ENCODE measurements at places on chromosomes 5 and 9.

- DNase-seq = no peak
These were observed 8.8 kb upstream of the TMEM171 start for GRCh38 chr5:73111536-73111935.

DNA sequence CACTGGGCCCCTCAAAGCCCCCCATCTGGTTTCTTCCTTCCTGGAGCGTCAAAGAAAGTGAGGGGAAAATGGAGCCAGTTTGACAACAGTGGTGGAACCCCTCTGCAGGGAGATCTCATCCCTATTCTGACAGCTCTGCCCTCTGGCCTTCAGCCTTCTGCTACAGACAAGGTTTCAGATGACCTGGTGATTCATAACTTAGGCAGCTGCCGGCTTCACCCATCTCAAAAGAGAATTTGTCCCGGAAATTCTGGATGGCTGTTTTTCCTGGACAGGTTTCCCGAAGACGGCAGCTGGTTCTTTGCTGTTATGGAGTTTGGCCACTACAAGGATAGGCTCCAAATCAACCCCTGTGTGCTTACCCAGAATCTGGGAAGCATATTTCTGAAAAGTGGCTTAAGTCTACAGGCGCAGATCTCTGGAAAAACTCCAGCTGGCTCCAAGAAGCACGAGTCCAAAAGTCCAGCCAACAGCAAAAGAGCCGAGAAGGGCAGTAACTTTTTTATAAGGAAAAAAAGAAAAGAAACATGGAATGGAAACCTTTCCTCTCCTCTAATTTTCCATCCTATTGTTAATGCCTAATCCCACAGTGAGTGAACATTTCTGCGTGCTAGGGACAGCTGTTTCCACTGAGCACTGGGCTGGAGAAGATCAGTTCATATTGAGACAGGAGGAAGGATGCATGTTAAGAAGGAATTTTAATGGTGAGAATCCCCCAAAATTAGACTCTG, 54.5 kb downstream of the ZNF366 start:
- DNase-seq = no peak

GRCh38 chr5:122972877-122973276, 63.6 kb downstream of the PPIC start:
- no peak for DNase-seq

- DNase-seq = no peak
These were observed 13.5 kb upstream of the KIF27 start for GRCh38 chr9:83934569-83935275.

DNA sequence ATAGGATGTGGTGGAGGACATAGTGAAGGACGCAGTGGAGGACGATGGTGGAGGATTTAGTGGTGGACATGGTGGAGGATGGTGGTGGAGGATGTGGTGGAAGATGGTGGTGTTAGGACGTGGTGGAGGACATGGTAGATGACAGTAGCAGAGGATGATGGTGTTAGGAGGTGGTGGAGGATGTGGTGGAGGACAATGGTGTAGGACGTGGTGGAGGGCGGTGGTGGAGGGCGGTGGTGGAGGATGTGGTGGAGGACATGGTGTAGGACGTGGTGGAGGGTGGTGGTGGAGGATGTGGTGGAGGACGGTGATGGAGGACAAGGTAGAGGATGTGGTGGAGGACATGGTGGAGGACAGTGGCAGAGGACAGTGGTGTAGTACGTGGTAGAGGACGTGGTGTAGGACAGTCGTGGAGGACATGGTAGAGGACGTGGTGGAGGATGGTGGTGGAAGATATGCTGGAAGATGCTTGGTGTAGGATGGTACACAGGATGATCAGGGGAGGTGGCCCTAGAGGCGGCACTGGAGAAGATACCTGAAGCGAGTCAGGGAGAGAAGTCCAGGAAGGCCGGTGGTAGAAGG, 68.7 kb downstream of the S1PR3 start:
- DNase-seq = no peak

DNA sequence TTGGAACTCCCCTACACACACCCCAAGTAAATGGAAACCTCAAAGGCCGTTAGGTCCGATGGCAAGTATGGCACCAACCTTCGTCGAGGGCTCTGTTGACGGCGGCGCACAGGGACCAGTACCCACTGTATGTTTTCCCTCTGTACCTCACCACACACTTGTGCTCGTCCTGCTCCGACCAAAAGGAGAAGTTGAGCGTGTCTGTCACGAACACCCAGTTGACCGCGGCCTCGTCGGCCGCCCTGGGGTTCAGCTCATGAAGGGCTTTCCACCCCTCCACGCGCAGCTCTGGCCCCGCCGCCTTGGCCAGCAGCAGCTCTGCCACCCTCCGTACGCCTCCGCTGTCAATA, 24.0 kb downstream of the HNRNPK start:
- DNase-seq = peak; percentile 39

- no peak for DNase-seq
These were observed 4.4 kb upstream of the FAM13B start for GRCh38 chr5:138037271-138037670.

DNA sequence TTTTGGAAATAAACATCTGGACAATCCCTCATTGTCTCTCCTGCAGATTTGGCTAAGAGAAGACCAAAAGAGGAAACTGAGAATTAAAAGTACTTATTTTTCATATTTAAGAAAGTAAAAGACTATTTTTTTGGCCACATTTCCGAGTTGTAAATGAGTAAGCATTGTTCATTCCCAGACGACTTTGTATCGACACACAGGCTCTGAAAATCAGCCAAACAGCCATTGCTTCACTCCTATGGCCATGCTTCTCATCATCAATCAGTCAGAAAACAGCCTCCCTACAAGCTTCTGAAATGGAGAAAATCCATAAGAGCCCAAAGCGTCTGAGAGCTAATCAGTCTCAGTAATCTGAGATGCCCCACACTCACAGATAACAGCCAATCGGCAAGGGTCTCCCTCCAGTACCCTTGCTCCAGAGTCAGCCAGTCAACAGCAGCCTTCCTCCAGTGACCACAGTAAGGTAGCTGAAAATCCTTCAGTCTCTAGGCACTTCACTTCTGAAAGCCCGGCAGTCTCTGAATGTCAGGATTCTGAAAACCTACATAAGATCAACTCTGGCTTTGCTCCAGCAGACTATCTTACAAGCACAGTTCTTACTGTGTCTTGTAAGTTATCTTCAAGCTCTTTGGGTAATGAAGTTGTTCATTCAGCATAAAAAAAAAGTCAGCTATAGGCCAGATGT, 30.9 kb downstream of the CDO1 start:
- no peak for DNase-seq

- no peak for DNase-seq
These were observed 135.4 kb upstream of the RGMB start for GRCh38 chr5:98638111-98638510.

- DNase-seq = no peak
These were observed 55.2 kb upstream of the CTSL start for GRCh38 chr9:87670572-87671264.

DNA sequence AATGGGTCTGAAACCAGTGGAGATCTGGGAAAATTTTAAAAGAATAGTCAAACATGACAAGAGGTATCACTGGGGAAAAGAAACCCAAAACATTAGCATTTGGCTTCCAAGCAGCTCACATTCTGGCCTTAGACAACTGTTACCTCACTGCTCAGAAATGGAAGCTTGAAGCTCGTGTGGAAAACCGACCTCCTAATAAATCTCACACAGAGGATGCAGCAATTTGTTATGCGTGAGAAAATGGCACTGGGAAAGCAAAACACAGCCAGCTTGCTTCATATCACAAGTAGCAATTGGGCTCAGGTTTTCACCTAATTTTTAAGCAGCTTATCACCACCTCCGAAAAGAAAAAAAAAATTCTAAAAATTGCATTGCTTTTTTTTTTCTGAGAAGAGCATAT, 103.3 kb upstream of the TAS2R1 start:
- DNase-seq = no peak

DNA sequence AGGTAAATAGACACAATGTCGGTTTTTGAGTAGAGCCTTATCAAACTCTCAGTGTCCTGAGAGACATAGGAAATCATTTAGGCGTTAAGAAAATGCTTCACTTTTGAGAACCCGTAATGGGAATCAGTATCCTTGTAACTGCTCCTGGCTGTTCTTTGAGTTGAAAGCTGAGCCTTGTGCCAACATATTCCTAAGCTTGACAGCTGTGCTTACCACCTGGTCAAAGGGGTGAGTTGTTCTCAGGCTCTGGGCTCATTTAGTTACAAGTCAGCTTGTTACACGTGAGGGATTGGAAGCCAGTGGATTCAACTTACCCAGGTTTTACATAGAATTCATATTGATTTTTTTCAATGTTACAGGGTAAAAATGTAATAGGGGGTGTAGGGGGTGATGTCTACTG, 145.9 kb downstream of the GABRB2 start:
- no peak for DNase-seq

DNA sequence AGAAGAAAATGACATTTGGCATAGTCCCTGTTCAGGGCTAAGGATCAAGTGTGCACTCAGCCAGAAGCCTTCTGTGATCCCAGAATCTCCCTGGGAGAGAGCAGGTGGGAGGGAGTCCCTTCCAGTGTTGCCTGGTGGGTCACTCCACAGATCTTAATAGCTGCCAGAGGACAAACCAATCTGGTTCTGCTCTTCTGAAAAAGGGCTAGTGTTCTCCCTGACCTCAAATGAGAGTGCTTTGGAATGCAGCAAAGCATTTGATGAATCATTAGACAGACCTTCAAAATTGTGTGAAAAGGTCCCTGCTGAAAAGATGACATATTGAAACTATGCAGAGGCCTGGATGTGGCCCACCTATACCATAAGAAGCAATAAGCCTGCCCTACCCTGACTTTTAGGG, 339.7 kb downstream of the TMEM232 start:
- no peak for DNase-seq

GRCh38 chr5:159504106-159504856, 174.0 kb upstream of the IL12B start:
- DNase-seq = no peak
